NCI-H345 (cell line): ENCODE measurements at places on chromosomes 4 and X.

GRCh38 chrX:106144755-106145639 lies 23.1 kb upstream of the PWWP3B start:
- DNase-seq, result no peak

DNA sequence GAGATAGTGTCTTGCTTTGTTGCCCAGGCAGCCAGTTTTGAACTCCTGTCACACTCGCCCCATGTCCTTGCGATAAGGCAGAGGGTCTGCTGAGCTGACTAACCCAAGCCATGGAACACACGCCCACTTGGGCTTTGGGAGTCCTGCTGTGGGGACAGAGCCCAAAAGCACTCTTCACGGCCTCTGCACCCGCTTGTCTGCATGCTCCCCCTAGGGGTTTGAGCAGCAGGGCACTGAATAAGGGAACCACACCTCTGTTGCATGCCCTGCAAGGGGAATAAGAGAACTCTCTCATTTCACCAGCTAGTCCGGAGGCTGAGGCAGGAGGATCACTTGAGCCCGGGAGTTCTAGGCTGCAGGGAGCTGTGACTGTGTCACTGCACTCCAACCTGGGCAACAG lies 166.0 kb downstream of the STAG2 start:
- no peak for DNase-seq

GRCh38 chr4:140427106-140427918 lies at the start of gene CLGN:
CLGN (minus strand) TSS chr4:140427648; CDS start chr4:140413078, 14,570 bp downstream.
- DNase-seq, result peak; percentile 75

DNA sequence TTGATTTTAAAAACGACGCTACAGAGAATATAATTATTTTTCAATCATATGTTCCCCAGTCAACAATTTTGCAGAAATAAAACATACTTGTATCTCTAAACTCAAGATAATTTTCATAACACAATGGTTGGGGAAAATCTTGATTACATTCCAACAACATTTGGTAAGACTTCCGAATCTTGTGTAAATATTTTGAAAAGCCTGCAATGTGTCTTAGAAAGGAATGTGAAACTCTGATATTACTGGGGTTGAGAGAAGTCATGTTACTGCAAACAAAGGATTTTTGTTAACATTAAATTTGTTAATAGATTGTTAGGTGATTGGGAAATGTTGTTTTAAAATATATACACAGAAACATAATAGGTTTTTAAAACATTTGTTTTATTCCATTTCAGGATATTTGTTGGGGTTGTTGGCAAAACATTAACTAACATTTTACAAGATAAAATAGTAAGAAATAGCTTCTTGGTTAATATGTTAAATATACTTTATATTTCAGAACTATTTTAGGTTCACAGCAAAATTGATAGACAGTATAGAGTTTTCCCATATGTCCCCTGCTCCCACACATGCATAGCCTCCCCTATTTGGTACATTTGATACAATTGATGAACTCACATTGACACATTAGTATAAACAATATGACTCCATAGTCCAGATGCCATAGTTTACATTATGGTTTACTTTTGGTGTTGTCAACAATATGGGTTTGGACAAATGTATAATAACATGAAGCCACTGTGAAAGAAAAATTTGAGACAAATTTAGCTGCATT lies 218.6 kb upstream of the FAM47A start:
- DNase-seq, result no peak

- peak; percentile 82 for DNase-seq
Measured at GRCh38 chr4:169314906-169315305, 44.1 kb upstream of the SH3RF1 start.

- no peak for DNase-seq
Measured at GRCh38 chr4:127249066-127249766, 383.5 kb upstream of the INTU start.

GRCh38 chr4:7822877-7823276 lies 116.8 kb downstream of the AFAP1 start:
- DNase-seq, result no peak

DNA sequence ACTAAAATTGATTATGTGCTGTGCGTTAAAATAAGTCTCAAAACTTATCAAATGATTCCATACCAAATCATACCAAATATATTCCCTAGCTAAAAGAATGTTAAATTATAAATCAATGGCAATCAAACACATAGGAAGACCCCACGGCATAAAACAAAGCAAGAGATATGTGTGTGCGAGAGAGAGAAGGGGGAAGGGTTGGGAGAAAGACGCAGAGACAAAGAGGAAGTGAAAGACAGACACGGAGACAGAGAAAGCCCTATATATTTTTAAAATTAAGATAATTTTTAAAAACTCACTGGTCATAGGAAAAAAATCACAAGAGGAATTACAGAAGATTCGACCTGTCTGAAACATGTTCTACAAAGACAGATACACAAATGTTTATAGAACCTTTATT lies 371.4 kb downstream of the NLGN4X start:
- DNase-seq, result no peak

- no peak for DNase-seq
Measured at GRCh38 chr4:180828455-180829018, 1414.7 kb upstream of the TENM3 start.

DNA sequence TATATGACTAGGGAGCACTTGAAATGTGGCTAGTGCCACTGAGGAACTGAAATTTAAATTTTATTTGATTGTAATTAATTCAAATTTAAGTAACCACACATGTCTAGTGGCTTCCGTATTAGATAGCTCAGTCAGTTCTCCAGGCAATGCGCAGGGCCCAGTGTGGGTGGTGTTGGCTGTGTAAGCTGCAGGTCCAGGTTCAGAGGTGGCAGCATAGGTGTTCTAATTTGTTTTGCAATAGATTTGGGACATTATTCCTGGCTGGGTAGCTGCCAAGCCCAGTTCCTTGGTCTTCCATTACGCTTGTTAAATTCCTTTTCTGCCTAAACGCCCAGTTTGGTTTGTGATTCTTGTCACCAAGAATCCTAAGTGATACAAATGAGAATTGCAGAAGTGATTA lies 79.5 kb downstream of the FAM184B start:
- no peak for DNase-seq

DNA sequence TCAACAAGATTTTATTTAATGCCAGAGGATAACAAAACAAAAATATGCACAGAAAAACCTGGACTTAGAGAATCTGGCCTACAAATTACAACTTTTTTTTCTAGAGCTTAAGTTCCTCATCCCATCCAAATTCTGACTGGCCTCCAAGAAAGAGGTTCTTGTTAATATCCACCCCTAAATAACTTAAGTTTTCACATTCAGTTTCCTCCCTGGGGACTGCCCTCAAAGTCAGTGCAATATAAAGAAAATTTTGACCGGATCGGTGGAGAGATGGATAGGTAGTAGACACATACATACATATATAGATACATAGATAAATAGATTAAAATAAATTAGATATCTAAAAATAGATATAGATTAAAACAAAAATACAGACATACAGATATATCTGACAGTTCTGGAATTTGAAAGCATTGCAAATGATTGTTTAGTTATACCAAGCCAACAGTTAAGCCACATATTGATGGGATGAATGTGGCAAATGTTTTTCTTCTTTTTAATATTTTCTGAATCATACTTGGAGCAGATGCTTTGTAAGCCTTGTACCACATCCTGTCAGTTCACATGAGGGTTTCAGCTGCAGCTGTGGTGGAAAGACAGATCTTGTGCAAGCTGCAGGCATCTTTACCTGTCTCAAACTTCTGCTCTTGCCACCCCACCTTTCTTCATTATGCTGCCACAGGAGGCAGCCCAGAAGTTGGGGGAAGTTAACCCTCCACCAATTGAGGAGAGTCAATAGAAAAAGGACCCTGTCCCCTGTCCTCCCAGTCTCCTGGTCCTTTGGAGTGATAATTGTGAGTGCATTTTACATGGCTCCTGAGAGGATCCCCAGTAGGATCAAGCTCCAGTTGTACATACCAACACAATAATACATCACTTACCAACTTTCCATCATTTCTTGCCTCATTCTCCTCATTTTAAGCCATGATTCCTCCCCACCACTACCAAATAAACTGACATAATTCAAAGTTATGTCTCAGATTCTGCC lies 58.5 kb upstream of the PRDM8 start:
- DNase-seq, result no peak

GRCh38 chr4:55524844-55525571 lies 21.7 kb downstream of the CLOCK start:
- no peak for DNase-seq

- DNase-seq, result no peak
Measured at GRCh38 chrX:12751887-12752286, 39.3 kb upstream of the PRPS2 start.

DNA sequence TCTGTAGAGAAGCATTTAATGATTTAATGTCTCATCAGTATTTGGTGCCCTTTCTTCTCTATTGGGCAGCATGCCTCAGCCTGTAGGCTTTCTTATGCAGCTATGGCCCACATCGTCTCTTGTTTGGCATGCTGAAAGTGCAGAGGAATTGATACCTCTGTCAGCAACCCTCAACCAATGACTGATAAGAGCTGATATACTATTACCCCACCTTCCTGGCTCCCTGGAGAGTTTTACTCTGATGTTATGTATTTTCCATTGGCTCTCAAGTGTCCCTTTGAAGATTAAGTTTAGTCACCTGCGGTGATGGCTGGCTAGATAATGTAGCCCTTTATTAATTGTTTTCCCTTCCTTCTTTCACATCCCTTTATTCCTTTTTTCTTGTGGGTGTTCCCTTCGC lies 41.2 kb upstream of the PDHA2 start:
- no peak for DNase-seq

- no peak for DNase-seq
Measured at GRCh38 chrX:120380699-120381098, 18.8 kb downstream of the ATP1B4 start.

DNA sequence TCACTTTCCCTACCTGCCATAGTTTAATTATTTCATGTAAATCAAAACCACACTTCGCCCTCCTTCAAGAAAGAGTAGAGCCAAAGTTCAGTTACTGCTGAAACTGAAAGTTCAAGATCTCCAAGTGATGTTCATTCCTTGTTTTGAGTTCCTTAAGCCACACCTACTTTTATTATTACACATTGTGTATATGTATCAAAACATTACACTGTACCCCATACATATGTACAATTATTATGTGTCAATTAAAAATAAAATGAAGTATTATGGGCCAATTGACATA lies 892.3 kb upstream of the NDST4 start:
- DNase-seq, result no peak

GRCh38 chr4:123378794-123379193 lies 17.8 kb upstream of the SPRY1 start:
- no peak for DNase-seq

GRCh38 chr4:99507349-99507748 lies 3.5 kb upstream of the C4orf17 start:
- DNase-seq, result no peak
